EL (cell line): ENCODE measurements at places on chromosomes 11 and 22.
A peak's percentile ranks its signal among the peaks of the same experiment; 100 is the strongest.

- no peak for DNase-seq
Measured at GRCh38 chr22:10741210-10741609, 4786.8 kb upstream of the OR11H1 start.

DNA sequence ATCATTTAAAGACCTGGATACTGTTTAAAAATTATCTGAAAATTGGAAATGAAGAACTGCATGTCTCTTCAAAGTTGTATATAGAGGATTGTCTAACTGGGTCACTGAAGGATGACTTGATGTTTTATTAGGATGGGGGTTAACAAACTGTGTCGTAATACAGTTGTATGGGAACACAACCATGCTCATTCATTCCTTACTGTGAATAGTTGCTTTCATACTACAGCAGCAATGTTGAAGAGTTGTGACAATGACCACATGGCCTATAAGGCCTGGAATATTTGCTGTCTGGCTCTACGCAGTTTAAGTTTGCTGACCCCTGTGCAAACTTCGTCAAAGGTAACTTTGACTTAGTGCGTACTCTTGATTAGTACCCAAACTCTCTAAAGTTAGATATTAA lies 38.4 kb downstream of the FDX1 start:
- DNase-seq, result no peak

GRCh38 chr22:25447686-25448434 lies 116.6 kb upstream of the GRK3 start:
- peak; percentile 85 for DNase-seq

GRCh38 chr22:43300891-43301676 lies 42.1 kb downstream of the SCUBE1 start:
- DNase-seq, result no peak

- no peak for DNase-seq
Measured at GRCh38 chr11:16034074-16034473, 322.3 kb downstream of the SOX6 start.

- no peak for DNase-seq
Measured at GRCh38 chr22:48045369-48045768, 1282.9 kb downstream of the TBC1D22A start.

- DNase-seq, result no peak
Measured at GRCh38 chr22:49638788-49639187, 188.9 kb downstream of the BRD1 start.

DNA sequence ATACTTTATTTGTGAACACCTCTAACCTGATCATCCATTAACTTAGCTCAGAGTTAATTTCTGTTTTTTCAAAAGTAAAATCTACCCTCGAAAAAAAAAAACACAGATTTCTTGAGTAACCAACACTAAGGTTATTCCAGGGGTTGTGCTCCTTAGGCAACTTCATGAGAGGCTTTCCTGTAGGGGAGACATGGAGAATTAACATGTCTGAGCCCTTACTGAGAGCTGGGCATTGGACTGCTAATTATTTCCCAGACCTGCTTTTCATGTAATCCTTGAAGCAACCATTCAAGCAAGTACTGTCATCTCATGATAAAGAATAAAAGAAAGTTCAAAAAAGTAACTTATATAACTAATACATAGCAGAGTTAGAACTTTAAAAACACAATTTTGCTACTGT lies 13.5 kb upstream of the UPB1 start:
- no peak for DNase-seq

DNA sequence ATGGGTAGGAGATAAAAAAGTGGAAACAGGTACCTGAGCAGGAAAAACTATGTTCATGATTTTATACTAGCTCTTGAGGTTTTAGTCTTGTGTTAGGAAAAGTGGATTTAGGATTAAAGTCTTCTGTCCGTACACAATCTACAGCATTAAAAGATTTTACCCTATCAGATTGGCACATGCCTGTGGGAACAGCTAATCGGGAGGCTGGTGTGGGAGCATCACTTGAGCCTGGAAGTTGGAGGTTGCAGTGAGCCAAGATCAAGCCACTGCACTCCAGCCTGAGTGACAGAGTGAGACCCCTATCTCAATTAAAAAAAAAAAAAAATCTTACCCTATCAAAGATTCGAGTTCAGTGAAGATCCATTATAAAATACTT lies 12.2 kb upstream of the CRKL start:
- no peak for DNase-seq

DNA sequence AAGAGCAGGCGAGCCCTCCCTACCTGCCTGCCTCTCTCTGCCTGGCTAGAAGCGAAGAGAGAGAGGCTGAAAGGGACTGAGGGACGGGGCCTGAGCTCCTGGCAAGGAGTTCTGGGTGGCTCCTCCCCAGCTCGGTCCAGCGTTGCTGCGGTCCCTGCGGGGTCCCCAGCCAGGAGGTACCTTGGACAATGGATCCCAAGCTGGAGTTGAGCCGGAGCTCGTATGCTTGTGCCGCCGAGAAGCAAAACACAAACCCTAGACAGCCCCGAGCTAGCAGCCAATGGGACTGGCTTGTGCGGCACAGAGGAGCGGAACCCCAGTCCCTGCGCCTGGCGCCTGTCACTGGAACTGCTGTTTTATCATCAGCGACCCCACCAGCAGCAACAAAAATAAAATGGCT lies 18.3 kb downstream of the SLC25A18 start:
- DNase-seq, result no peak
